ENCODE measurements at places on chromosomes 5 and 9. TPM values are rescaled to one million over a fixed set of nuclear protein-coding genes. Genes with fewer than 3 reads are reported as not detected.
A peak's percentile ranks its signal among the peaks of the same experiment; 100 is the strongest.

- no peak for DNase-seq
- H3K4me3 ChIP-seq, result no peak overlapping the region
Measured at GRCh38 chr9:107154291-107154690, 128.8 kb upstream of the RAD23B start.

- no peak for DNase-seq
- H3K4me1 ChIP-seq, result no peaks in the 10 kb centered on the region
- no peak overlapping the region for H3K27ac ChIP-seq
- H3K27me3 ChIP-seq, result no peaks in the 10 kb centered on the region
- no peaks in the 10 kb centered on the region for H3K36me3 ChIP-seq
Measured at GRCh38 chr5:145531038-145531734, 304.0 kb downstream of the PRELID2 start.

GRCh38 chr5:139470821-139471300, at the start of gene SMIM33:
SMIM33 (plus strand) TSS chr5:139471004; CDS start chr5:139471122, 118 bp downstream.
- H3K36me3 ChIP-seq, result peaks cover 11% of the 10 kb centered on the region
- no peak for DNase-seq
- no peaks in the 10 kb centered on the region for H3K27me3 ChIP-seq
- H3K4me1 ChIP-seq, result peaks cover 57% of the 10 kb centered on the region
- no peak within 1 kb of the TSS for H3K27ac ChIP-seq
- no peak within 1 kb of the TSS for H3K4me3 ChIP-seq

DNA sequence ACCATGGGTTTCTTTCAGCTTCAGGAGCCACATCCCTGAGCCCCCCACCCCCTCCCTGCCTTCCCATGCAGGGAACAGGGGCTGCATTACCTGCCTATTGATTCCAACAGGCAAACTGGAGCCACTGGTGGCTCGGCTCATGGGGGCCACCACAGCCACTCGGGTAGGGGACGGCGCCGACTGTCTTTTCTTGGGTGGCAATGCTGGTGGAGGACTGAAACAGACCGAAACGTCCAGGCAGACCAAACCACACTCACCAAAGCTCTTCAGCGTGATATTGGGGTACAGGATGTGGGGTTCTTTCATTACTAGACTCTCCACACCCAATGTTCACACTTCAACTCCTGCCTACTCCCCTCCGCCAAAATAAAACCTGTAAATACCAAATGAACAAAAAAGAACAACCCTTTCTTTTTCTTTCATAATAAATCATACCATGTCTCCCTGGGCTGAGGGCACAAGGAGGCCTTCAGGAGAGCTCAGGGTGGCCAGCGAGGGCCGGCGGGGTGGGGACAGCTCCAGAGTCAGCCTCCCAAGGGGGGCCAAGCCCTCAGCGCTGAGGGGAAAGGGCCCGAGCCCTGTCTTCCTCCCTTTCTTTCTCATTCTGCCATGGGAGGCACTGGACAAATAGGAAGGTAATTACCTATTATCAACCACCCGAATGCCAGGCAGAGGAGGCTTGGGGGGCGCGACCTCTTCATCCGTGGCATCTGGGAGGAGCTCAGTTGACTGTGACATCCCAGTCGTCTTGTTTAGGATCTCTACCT, 83.3 kb downstream of the PRRT1B start:
- peaks cover 52% of the 10 kb centered on the region for H3K4me1 ChIP-seq
- no peak overlapping the region for H3K27ac ChIP-seq
- DNase-seq, result no peak
- H3K4me3 ChIP-seq, result no peak overlapping the region

DNA sequence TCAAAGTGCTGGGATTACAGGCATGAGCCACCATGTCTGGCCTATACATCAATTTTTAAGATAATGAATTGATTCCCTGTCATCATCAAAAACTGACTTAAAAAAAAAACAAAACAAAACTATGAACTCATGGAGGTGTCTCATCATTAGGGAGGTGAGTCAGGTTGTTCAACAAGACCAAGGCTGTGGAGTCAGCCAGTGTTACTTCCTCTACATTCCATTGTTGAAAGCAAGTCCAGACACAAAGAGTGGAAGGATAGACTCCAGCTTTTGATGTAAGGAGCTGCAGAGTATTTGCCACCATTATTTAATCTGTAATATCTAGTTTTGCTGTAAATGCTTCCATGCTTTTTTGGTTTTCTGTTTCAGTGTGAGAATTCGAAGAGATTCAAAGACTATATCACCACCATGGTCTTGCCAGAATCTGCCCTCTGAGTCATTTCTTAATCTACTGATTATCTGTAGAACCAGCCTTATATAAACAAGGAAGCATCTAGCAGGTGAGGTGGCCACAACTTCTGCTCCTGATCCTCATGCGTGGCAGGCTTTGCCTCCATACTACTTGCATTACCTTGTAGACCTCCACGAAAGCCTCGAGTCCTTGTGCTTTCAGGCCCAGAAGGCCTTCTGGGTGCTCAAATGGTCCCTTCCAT, 156.1 kb downstream of the FGF1 start:
- H3K27me3 ChIP-seq, result no peaks in the 10 kb centered on the region
- DNase-seq, result no peak
- no peaks in the 10 kb centered on the region for H3K4me1 ChIP-seq
- no peak overlapping the region for H3K27ac ChIP-seq
- no peak overlapping the region for H3K4me3 ChIP-seq
- H3K36me3 ChIP-seq, result no peaks in the 10 kb centered on the region

- no peaks in the 10 kb centered on the region for H3K27me3 ChIP-seq
- H3K27ac ChIP-seq, result no peak overlapping the region
- no peak overlapping the region for H3K4me3 ChIP-seq
Measured at GRCh38 chr9:135570456-135570855, 8.9 kb downstream of the PAEP start.

GRCh38 chr5:132766020-132766805, 10.8 kb downstream of the SEPTIN8 start:
- no peak for DNase-seq
- H3K4me1 ChIP-seq, result peaks cover 53% of the 10 kb centered on the region
- no peak overlapping the region for H3K4me3 ChIP-seq
- H3K27me3 ChIP-seq, result no peaks in the 10 kb centered on the region

GRCh38 chr9:136438548-136439480, 831 bp downstream of the INPP5E start:
- H3K27me3 ChIP-seq, result no peaks in the 10 kb centered on the region
- peak overlapping the region; percentile 50 for H3K27ac ChIP-seq
- DNase-seq, result no peak
- H3K4me1 ChIP-seq, result peaks cover 35% of the 10 kb centered on the region

- no peak overlapping the region for H3K4me3 ChIP-seq
- no peaks in the 10 kb centered on the region for H3K27me3 ChIP-seq
- no peak for DNase-seq
- H3K4me1 ChIP-seq, result no peaks in the 10 kb centered on the region
- H3K36me3 ChIP-seq, result no peaks in the 10 kb centered on the region
Measured at GRCh38 chr5:40474250-40474649, 205.5 kb upstream of the PTGER4 start.

DNA sequence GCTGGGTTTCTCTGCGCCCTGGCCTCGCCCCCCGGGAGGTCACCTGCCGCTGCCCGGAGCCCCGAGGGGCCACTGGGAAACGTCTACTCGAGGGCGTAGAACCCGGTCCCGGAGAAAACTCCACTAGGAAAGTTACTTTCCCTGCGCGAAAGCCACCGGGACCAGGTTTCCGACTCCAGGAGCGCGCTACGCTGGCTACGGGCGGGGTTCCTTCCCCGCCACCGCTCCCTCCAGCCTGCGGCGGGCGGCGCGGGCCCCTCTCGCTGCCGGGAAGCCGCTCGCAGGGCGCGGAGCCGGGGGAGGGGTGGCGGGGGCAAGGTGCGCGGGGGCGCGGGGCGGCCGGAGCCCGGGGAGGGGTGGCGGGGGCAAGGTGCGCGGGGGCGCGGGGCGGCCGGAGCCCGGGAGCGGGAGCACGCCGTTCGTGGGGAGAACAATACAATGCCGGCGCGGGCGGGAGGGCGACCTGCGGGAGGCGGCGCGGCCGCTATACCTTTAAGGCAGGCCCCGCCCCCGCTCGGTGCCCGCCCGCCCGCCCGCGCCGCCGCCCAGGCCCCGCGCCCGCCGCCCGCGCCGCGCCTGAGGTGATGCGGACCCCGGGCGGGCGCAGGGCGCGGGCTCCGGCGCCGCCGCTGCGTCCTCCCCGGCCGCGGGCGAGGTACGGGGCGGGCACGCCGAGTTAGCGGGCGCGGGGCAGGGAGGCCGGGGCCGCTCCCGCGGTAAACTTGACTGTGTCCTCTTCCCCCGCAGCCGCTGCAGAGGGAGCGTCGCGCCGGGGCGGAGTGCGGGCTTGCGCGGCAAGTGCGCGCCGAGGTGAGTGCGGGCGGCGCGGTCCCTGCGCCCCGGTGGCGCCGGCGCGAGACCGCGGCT, 278.1 kb downstream of the AOPEP start:
- peaks cover 8% of the 10 kb centered on the region for H3K36me3 ChIP-seq
- peak; percentile 83 for DNase-seq
- H3K27ac ChIP-seq, result peak overlapping the region; percentile 99
- peak overlapping the region; percentile 86 for H3K4me3 ChIP-seq

DNA sequence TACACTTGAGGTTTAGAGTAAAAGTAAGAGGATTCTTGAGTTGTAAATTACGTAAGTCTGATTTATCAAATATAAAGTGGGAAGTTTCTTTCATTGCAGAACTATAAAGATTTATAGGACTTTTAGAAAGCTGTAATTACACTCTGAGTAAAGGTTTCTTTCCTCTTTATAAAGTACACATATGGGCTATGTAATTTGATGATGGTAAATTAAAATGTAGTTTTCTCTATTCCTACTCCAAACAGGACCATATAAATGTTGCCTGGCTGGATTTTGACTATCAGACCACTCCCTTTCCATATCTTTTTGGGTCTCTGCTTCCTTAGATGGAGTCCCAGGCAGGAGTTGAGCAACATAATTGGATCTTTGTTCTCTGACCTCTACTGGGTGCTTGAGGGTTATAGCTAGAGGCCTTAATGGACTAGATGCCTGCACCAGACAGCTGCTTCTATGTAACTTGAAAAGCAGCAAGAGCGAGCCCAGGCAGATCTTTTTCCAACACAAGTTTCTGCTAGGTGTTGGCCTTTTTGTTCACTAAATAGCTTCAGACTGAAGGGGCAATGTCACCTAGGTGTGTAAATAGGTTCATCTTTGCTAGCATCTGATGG, 11.4 kb upstream of the TEX48 start:
- no peak overlapping the region for H3K27ac ChIP-seq
- no peak for DNase-seq
- no peaks in the 10 kb centered on the region for H3K36me3 ChIP-seq
- no peak overlapping the region for H3K4me3 ChIP-seq
- H3K27me3 ChIP-seq, result no peaks in the 10 kb centered on the region

GRCh38 chr9:110110154-110110553, 97.8 kb downstream of the C9orf152 start:
- H3K4me3 ChIP-seq, result no peak overlapping the region
- H3K4me1 ChIP-seq, result peaks cover 53% of the 10 kb centered on the region
- no peak overlapping the region for H3K27ac ChIP-seq
- no peak for DNase-seq

DNA sequence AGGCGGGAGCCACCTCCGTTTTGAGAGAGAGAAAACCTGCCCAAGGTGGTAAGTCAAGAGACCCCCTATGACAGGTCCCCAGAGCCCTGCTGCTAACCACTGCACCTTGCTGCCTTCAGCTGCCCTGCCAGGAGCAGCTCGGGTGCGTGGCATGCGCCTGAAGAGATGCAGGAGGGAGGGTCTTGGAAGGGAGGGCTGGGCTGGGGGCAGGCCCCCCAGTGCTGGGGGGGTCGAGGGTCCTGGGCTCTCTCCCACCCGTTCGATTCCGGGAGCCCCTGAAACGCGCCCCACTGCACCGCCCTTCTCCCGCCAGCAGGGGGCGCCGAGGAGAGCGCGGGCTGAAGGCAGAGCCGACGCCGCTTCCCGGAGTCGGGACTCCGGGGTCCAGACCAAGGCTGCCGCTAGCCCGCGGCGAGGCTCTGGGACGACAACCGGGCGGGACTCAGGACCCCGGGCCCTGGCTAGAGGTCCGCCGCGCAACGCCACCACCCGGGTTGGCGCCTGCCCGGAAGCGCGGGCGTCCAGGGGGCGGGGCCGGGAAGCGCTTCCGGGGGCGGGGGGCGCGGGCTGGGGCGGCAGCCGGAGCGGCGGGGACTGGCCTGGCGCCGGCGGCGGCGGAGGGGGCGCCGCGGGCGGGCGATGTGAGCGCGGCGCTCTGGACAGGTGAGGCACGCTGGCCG, at the start of gene ZBTB34:
Gene ZBTB34, plus strand, starts transcription at position 563 of the 680 bp plus-strand sequence. CDS start 18,761 bp downstream, outside the sequence.
- no peaks in the 10 kb centered on the region for H3K27me3 ChIP-seq
- peak within 1 kb of the TSS; percentile 90 for H3K4me3 ChIP-seq
- DNase-seq, result peak; percentile 65

DNA sequence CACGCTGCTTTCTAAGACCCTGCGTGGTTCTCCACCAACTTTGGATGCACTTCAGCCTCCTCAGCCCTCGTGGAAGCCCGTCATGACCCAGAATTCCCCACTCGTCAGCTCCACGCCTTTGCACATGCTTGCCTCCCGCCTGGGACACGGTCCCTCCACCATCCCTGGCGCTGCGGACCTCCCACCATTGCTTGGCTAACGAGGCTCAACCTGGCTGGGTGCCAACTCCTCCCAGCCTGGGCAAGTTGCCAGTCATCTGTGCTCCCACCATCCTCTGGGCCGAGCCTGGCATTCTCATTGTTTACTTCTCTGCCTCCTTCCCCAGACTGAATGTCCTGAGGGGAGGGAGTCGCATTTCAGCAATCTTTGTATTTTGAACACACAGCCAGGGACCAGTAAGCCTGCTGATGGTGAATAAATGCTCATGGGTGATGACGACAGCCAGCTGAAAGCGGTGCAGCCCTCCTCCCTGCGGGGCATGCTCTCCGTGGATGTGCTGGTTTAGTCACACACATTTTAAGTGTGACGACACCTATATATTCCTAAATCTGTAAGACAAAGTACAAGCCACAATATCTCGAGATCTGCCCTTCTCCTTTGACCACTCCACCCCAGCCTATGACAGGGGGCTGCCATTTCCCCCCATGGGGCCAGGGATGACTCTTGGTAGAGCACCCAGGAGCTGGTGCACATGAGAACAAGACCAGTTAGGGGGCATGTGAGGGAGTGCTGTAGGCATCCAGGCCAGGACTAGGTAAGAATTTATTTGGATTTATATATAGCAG, 37.6 kb downstream of the ANKRD33B start:
- peak; percentile 88 for DNase-seq
- peak overlapping the region; percentile 80 for H3K27ac ChIP-seq
- no peak overlapping the region for H3K4me3 ChIP-seq
- H3K4me1 ChIP-seq, result peaks cover 23% of the 10 kb centered on the region
- H3K27me3 ChIP-seq, result no peaks in the 10 kb centered on the region

DNA sequence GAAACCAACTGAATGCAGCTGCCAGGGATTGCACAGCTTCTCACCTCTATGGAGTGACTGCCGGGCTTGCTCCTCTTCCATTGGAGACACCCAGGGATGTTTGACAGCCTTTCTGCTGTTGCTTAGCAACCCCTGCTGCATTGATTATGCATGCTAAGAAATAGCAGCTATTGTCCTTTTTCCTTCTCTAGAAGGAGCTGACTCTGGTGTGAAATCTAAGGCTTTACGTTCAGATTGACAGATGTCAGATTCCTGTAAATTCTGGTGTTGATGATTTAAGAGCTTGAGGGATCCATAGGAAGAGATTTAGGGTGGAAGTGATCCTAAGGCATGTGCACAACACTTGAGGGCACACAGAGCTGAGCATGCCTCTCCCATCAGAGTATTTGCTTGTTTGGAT, 267.7 kb downstream of the NTRK2 start:
- H3K36me3 ChIP-seq, result no peaks in the 10 kb centered on the region
- H3K4me1 ChIP-seq, result no peaks in the 10 kb centered on the region
- H3K4me3 ChIP-seq, result no peak overlapping the region
- no peak for DNase-seq

GRCh38 chr5:77304388-77304787, 93.9 kb downstream of the PDE8B start:
- DNase-seq, result no peak
- peaks cover 3% of the 10 kb centered on the region for H3K4me1 ChIP-seq
- no peaks in the 10 kb centered on the region for H3K27me3 ChIP-seq

The AQP3 gene
- 31.6 TPM for total RNA-seq

The ACER2 gene
- total RNA-seq, result 1.6 TPM

The DMRT3 gene
- not detected for total RNA-seq

The FIBCD1 gene
- total RNA-seq, result not detected

The TPPP gene
- total RNA-seq, result 14.9 TPM

The IFNK gene
- not detected for total RNA-seq

The TSSK1B gene
- not detected for total RNA-seq

All from heart left ventricle (tissue), 16 donors.